Subcutaneous preadipocyte (primary cell): ENCODE measurements at places on chromosomes 1 and 21. TPM values are rescaled to one million over a fixed set of nuclear protein-coding genes. Genes with fewer than 3 reads are reported as not detected.

Gene KCNJ15
- total RNA-seq: 16.6 and 24.3 TPM in 2 replicates

Gene LAMC2
- total RNA-seq: 4.7 and 6.6 TPM in 2 replicates

Gene C1orf87
- total RNA-seq: not detected in 2 replicates

Gene TRIM63
- total RNA-seq: under 0.01 TPM in 1 of 2 replicates, not detected in the other

Gene HPCA
- not detected in 2 replicates for total RNA-seq

Gene SPRR3
- not detected in 2 replicates for total RNA-seq

Gene TMEM52
- 0.37 and 0.59 TPM in 2 replicates for total RNA-seq

Gene PRELP
- total RNA-seq: under 0.01 and 0.37 TPM in 2 replicates

Gene KCNJ9
- total RNA-seq: under 0.01 TPM in 1 of 2 replicates, not detected in the other

Gene TEKT2
- total RNA-seq: not detected in 2 replicates

Gene AIM2
- 1.8 and 2.7 TPM in 2 replicates for total RNA-seq
